HS-27A (cell line): ENCODE measurements at places on chromosomes 13 and 19.

DNA sequence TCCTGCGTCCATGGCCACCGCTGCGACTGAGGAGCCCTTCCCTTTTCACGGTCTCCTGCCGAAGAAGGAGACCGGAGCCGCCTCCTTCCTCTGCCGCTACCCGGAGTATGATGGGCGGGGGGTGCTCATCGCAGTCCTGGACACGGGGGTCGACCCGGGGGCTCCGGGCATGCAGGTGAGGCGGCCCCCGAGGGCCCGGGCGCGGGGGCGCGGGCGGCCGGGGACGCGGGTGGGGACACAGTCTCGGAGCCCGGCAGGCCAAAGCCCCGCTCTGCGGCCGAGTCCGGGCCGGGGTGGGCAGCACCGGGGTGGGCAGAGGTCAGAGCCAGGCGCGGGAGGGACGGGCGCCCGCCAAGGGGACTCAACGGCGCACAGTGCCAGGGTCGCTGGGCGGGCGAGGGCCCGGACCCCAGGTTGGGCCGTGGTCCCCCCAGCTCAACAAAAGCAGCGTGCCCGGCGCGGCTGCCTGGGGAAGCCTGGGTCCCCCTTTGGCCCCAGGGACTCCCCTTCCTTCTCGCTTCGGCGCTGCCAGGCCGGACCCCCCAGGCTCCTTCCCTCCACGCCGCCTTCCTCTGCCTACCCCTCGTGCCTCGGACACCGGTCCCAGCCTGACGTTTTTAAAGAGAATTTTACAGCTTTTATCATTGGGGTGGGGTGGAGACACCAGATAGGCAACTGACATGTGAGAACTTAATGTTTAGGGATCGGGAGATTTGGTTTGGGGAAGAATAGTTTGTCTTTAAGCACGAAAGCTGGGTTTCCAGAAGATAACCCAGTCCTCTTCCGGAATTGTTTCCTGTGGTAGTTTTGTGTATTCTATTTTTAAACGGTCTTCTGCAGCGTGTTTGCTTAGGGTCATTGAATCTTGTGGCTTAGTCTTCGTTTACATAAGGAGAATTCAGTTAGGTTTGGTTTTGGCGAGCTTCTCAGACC is 509 bp downstream of the TPP2 start:
- no peak for DNase-seq

- no peak for DNase-seq
Measured at GRCh38 chr19:7226739-7227138, 67.5 kb downstream of the INSR start.

DNA sequence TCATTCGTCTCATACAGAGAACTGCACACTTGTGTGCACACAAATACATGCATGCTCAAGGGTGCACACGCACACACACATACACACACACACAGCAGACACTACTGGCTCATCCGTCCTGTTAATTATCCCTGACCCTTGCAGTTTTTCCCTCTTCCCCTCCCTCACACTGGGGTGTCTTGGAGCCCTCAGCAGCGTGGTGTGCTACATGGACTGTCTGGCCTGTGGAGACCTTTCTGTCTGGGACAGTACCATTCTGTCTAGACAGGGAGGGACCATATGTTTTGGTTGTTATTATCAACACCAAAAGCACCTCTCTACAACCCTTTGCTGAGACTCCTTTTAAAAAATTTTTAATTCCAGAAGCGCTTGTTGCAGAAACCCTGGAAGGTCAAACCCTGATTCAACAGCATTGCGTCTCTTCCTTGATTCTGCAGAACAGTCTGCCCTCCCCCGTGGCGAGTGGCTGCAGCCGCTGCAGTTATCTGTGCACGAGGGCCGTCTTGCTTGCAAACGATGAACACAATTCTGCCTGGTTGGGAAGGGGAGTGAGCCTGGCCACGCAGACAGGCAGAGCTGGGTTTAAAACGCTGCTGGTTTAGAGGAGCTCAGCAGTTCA is 374.0 kb downstream of the IRS2 start:
- no peak for DNase-seq

DNA sequence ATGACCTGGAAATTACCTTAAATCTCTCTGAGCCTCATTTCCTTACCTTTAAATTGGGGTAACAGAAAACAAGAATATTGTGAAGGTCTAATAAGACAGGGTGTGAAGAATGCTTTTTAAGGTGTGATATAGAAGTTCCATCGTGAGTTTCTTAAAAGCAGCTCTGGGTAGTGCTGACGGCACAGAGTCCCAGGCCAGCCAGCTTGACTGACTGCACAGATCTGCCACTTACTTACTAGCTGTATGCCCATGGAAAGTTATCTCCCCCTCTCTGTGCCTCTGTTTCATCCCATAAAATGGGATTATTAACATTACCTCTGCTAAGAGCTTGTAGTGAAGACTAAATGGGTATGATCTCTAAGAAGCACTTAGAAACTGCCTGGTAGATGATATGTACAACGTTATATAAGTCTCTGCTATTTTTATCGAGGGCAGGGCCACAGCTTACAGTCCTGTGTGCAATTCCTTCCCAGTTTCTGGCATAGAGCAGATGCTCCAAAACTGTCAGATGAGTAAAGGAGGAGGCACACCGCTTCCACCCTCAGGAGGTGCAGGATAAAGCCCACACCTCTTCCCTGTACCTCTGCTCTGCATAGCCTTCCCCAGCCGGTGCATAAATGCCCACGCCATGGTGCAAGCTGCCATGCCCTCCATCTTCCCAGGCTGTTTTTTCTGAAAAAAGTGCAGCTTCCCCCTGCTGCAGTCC is 99.6 kb downstream of the MBNL2 start:
- no peak for DNase-seq

DNA sequence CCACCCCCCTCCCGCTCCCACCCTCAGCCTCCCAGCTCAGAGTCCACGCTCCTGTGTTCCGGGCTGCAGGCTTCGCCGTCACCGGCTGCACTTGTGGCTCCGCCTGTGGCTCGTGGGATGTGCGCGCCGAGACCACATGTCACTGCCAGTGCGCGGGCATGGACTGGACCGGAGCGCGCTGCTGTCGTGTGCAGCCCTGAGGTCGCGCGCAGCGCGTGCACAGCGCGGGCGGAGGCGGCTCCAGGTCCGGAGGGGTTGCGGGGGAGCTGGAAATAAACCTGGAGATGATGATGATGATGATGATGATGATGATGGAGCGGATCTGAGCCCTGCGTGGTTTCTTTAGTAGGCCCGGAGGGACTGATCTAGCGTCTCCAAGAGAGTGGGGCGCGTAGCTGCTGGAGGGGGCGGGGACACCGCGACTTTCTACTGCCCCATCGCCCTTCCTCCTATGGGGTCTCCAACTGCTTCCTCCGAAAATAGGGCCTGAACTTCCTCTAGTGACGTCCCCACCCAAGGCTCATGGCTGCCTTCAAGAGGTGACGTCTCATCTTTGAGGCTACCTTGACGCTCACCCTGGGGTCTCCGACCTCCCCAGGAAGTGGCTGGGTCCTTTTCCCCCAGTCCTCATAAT is 1.4 kb downstream of the RETN start:
- DNase-seq: no peak

DNA sequence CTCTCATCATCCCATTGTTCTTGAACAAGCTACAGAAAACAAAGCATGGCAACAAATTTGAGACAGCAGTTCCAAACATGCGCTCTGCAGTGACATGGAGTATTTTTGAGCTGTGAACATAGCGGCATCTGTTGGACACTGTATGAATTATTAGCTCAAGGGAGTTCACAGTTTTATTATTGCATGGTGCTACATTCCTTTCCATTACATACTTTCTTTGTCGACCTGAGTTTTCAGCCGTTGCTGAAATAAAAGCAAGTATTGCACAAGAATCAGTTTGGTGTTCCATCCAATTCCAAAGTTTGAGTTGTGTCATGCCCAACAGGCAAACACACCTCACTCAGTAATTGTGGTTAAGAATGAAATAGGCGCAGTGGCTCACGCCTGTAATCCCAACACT is 30.1 kb upstream of the METTL21C start:
- DNase-seq: no peak

GRCh38 chr19:46493236-46494145 is 2.2 kb downstream of the PNMA8B start:
- no peak for DNase-seq
